Cerebellum (tissue), 4 donors: ENCODE measurements at places on chromosomes 5 and 9.

- DNase-seq, result no peak
These were observed 1.3 kb upstream of the PDLIM4 start for GRCh38 chr5:132256086-132256782.

GRCh38 chr5:76403766-76404222 lies 709 bp downstream of the IQGAP2 start:
- no peak for DNase-seq

GRCh38 chr9:96367943-96368342 lies 15.6 kb downstream of the SLC35D2 start:
- DNase-seq, result no peak

DNA sequence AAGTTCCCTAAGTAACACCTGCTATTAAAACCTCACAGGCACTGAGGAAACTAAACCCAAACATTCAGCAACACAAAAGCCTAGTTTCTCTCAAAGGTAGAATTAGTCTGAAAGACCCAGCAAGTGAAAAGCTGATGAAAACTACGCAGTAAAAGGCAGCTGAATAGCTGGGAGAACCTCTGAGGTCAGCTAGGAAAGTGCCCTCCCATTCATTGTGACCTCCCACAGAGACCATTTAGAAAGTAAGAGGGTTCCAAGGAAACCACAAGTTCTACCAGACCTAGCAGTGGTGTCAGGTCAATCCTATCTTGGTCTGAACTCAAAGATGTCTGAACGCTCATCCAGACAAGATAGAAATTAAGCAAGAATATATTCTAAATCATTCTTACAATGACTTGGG lies 144.7 kb downstream of the SSBP2 start:
- no peak for DNase-seq

- no peak for DNase-seq
These were observed 158.1 kb downstream of the DAB2IP start for GRCh38 chr9:121809356-121810050.
